Fibroblast of lung (primary cell): ENCODE measurements at places on chromosomes 13 and 19.

DNA sequence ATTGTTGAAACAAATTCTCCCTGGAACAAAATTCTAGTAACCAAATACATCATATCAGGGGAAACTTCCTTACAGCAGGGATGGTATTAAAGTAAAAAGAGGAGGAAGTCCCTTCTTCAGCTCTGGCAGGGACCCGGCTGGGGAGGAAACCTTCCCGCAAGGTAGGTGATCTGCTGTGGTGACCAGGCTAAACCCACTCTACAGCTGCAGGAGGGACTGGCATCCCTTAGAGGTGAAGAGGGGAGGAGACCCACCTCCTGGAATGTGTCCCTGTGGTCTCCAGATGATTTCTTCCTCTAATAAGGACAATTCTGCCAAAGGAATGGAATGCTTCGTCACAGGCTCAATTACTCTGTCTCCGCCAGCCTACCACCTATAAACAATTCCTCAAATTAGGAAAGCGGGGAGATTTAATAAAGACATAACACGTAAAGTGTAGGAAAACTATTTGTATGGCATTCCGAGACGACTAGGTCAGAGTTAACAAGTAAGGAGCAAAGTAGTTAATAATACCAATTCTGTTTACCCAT, 637 bp upstream of the PDS5B start:
- no peak for DNase-seq

- peak; percentile 89 for DNase-seq
These were observed 11.3 kb downstream of the PEAK3 start for GRCh38 chr19:2270423-2271233.

DNA sequence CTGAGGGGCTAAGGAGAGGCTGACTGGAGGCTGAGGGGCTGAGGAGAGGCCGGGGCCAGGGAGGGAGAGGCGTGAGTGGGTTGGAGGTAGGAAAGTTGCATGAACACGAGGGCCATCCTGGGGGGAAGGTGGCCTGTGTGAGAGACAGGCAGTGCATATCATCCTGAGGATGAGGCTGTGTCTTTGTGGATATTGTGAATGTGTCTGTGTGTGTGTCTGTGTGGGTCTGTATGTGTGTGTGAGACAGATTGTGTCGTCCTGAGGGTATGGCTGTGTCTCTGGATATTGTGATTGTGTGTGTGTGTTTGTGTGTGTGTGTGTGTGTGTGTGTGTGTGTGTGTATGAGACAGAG, 422 bp downstream of the ZNF71 start:
- DNase-seq, result peak; percentile 19

DNA sequence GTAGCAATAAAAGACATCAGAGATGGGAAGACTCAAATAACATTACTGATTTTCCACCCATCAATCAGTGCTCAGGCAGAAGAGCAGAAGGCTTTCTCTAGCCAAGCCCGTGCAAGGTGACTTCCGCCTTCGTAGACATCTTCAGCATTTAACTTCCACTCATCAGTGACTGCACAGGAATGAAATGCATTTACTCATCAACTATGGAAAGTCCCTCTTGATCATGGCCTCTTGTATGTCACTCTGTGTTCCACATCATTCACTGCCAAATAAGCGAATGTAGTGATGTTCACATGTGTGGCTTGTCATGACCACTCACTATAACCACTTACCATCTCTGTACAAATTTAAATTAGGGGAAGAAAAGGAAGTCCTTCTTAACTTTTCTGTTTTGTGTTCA, 49.4 kb downstream of the SACS start:
- DNase-seq, result no peak

- DNase-seq, result peak; percentile 54
These were observed 2.0 kb upstream of the EBPL start for GRCh38 chr13:49693191-49693733.

GRCh38 chr19:33535226-33535625, 13.6 kb upstream of the PEPD start:
- peak; percentile 71 for DNase-seq

DNA sequence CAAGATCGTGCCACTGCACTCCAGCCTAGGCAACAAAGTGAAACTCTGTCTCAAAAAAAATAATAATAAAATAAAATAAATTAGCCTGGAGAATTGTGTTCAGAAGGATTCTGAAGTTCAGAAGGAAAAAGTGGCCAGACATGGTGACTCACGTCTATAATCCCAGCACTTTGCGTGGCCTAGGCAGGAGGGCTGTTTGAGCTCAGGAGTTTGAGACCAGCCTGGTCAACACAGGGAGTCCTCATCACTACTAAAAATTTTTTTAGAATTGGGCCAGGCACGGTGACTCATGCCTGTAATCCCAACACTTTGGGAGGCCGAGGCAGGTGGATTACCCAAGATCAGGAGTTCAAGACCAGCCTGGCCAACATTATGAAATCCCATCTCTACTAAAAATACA, 6.0 kb downstream of the RDH8 start:
- no peak for DNase-seq

- DNase-seq, result no peak
These were observed 396 bp downstream of the RTN2 start for GRCh38 chr19:45496349-45496953.

GRCh38 chr13:39037410-39037879, 444 bp downstream of the PROSER1 start:
- no peak for DNase-seq

DNA sequence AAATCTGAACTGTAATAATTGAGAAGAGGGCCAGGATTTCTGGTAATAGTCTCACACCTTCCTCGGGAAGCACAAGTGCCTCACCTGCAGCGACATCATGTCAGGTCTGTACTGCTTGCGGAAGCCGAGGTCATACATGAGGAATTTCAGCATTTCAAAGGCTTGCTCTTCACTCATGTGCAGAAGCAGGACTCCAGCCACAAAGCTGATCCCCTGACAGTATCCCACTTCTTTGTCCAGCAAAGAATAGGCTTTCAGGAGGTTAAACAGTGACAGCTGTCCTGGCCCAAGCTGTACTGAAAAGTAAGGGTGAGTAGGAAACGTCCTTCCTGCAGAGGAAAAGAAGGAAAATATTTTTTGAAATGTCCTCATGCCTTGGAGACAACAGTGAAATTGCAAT, 182.7 kb downstream of the TBC1D4 start:
- no peak for DNase-seq

GRCh38 chr19:15123900-15124299, 16.7 kb downstream of the SYDE1 start:
- DNase-seq, result no peak

- no peak for DNase-seq
These were observed 85.1 kb downstream of the C13orf42 start for GRCh38 chr13:51026016-51026415.

DNA sequence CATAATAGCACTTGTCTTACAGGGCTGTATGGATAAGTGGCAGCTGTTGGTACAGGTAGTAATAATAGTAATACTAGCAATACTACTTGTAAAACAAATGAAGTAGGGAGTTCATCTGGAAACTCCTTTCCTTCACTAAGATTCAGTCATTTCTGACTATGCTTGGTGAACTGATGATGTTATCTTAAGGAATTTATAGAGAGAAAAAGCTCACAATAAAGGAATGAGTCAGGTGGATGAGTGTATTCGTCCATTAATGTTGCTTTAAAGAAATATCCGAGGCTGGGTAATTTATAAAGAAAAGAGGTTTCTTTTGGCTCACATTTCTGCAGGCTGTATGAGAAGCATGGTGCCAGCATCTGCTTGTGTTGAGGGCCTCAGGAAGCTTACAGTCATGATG, 477.3 kb downstream of the KLF12 start:
- DNase-seq, result peak; percentile 57

- DNase-seq, result peak; percentile 92
These were observed 4.7 kb downstream of the SERTAD1 start for GRCh38 chr19:40420766-40421765.

DNA sequence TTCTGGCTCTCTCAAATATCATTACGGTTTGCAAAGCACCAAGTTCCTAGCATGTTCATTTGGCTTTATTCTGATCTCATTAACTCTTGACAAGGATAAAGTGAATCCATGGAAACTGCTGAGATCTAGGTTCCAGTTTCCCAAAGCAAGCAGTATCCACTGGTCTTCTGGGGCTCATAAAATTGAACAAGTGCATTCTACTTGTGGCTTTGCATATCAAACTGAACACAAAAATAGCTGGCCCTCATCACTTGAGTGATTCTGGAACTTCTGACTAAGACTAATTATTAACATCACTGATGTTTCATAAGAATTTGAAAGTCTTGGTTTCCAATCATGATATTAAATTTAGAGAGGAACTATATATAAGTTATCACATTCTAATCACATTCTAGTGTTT, 6.3 kb upstream of the KCTD12 start:
- no peak for DNase-seq

DNA sequence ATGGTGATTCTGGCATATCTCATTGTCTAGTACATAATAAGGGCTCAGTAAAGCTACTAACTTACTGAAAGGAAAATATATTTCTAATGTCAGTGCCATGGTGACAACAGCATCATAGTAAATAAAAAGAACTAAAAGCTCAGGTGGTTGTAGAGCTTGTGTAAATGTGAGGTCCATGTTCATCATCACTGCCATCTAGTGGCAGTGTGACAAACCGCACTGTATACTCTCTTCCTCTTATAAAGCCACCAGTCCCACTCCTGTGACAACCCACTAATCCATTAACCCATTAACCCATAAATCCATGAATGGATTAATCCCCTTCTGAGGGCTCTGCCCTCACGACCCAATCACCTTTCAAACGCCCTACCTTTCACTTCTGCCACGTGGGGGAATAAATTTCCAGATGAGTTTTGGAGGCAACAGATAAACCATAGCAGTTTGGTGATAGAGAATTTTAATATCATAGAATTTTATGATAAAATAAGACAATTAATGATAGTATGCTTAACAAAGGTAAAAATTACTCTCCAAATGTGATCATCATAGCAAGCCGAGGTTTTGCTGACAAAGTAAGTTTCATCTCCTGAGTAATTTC, 160.4 kb upstream of the SGCG start:
- DNase-seq, result peak; percentile 36

GRCh38 chr13:112451512-112452379, 75.6 kb downstream of the SPACA7 start:
- no peak for DNase-seq

- no peak for DNase-seq
These were observed 319.9 kb downstream of the ATP8A2 start for GRCh38 chr13:25691654-25692053.

DNA sequence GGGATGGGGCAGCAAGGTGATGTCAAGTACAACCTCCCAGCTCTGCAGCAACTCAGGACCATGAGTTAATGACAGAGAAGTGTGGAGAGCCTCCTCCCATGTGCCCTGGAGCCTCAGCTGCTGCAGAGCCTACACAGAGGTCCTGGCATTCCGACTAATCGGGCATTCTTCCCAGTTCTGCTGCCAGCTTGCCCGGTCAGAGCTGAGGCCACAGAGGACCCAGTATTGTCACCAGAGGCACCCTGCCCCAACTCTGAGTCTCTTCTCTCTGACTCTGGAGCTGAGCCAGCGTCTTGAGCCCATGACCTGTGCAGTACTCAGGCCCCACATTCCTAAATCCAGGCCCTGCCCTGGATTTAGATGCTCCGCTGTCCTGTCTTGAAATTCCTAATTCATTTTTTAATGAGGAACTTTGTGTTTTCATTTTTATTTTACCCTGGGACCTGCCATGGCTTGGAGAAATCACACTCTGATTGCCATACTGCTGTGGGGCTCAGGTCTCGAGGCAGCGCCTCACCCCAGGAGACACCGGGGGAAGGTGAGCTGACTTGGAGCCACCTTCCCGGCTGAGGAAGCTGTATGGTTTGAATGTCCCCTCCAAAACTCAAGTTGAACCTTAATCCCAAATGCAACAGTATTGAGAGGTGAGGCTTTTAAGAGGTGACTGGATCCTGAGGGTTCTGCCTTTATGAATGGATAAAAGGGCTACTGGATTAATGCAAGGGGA, 144.9 kb upstream of the ZNF507 start:
- DNase-seq, result no peak

DNA sequence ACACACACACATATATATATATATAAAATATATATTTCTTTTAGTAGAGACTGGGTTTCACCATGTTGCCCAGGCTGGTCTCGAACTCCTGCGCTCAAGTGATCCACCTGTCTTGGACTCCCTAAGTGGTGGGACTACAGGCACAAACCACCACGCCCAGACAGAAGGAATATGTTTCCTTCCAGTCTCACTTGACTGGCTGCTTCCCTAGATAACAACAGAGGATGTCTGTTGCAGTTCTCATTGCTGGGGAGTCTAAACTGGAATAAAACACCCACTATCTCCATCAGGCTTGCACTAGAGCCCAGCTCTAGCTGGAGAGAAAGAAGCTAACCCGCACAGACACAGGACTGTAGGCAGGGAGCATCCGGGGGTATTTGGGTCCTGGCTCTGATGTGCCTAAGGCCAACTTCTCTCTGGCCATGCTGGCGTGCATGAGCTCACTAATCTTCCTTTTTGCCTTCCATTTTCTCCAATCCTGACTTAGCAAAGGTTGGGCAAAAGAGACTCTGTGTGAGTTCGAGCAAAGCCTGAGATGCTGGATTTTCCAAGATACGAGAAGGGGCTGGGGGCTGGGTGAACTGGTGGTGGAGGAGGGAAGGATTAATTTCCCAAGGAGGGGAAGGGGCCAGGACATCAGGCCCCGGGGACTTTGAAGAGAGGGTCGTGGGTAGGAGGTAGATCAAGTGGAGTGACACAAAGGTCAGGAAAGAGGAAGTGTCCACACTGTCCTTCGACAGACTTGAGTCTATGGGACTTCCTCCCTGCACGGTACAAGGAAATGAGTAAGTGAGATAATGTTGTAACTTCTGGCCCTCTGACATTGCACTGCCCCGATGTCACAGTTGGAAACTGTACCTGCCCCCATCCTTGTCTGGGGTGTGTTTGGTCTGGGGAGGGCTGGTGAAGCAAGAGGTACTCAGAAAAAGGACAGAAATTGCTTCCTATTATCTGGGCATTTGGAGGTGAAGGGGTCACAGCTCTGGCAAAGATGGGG, 22.5 kb upstream of the ALOX5AP start:
- DNase-seq, result no peak

DNA sequence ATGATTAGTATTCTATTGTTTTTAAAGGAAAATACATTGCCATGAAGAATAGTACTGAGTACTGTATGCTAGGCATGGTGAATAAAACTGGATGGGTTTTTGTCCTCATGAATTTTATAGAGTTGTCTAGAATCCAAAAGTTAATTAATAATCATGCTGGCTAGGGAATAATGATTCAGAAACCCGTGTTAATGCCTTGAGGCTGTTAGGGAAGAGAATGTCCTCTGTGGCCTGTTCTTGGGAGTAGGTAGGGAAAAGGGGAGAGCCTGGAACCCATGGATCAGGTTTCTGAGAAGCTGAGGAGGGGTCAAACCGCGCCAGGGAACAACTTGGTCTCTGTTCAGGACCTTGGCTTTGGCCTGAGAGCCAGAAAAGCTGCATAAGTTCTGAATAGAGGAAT, 1376.3 kb upstream of the SLC10A2 start:
- no peak for DNase-seq

DNA sequence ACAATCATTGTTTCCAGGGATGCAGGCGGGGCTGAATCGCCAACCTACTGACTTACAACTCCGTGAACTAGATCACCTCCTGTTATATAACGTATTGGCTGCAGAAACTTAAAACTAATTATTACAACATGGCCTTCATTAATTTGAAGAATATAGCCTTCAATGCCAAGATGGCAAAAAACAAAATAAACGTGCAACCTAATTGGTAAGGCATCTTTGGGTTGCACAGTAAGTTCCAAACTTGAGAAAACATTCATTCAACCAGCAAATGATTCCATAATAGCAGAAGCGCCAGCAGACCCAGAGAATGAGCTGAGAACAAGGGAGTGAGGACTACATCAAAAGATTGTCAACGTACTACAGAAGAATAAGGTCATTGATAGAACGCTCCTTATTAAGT, 39.8 kb downstream of the DACH1 start:
- no peak for DNase-seq

GRCh38 chr19:11721681-11722080, 17.1 kb downstream of the ZNF823 start:
- DNase-seq, result no peak

- no peak for DNase-seq
These were observed 12.0 kb downstream of the PIAS4 start for GRCh38 chr19:4019578-4019977.
